ENCODE measurements at places on chromosomes 13 and 19.

- no peak for DNase-seq
Measured at GRCh38 chr13:96952595-96952994, 41.7 kb downstream of the OXGR1 start.

DNA sequence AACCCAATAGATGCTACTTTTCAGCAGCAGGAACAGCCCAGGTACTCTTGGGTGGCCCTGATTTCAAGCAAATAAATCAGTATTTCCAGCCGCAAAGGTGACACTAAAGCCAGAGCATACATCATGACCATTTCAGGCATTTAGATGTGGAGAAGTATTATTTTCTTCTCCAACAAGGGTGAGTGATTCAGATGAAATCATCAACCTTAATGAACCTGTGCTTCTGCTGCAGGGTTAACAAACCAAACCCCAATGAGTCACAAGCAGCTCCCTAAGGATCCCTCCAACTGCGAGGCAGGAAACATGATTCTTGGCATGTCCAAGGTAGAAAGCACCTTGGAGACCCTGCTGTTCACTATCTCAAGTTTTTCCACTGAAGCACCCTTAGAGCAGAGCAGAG is 32.7 kb downstream of the MBNL2 start:
- DNase-seq = no peak

GRCh38 chr19:46786236-46787039 is 2.0 kb downstream of the SLC1A5 start:
- peak; percentile 76 for DNase-seq

- no peak for DNase-seq
Measured at GRCh38 chr19:42412227-42412626, 15.0 kb downstream of the LIPE start.

DNA sequence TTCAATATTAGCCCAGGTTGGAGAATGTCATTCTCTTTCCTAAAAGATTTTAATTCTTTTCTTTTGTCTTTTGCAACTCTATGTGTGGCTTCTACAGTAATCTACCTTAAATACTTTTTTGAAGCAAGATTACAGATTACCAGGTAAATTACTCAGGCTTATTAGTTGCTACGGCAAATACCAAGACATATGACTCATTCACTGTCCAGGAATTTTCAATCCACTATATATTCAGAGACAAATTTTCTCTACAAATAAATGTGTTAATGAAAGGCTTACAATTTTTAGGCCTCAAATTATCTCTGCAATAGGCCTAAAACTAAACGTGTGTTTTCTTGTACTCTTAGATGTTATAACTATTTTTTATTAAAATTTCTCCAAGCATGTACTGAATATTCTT is 631.3 kb downstream of the DIAPH3 start:
- DNase-seq = no peak

GRCh38 chr13:46114613-46115012 is 9.8 kb upstream of the CPB2 start:
- no peak for DNase-seq

- no peak for DNase-seq
Measured at GRCh38 chr13:101230271-101230890, 185.9 kb downstream of the NALCN start.

GRCh38 chr19:31883296-31883990 is 462.0 kb upstream of the ZNF507 start:
- no peak for DNase-seq

DNA sequence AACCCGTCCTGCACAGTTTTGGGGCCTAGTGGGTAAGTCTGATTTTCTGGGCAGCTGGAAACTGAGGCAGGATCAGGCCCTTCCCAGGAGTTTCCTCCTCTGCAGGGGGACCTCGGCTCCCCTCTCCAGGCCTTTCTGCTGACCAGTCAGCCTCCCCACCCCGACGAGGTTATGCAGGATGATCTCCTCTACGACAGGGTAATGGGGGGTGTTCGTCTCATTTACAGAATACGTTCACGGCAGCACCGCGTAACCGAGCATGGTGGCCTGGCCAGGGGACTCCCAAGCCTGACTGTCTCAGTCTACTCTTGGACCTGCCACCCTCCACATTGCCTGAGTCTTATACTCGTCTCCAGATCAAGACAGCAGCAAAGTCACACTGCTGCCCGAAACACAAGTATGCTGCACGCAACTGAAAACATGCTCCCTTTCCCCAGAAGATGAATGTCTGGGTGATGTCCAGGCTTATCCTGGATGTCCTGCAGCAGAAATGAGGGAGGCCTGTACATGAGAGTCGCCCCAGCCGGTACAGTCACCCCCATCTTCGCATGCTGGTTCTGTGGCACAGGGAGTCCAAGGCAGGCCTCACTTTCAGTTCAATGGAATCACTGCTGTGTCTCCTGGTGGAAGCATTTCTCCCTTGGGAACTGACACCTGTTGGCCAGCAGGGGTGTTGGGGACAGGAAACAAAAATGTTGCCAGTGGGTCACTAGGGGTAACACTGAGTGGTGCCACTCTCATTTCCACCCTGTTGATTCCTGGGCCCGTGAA is 120.8 kb downstream of the SOX1 start:
- no peak for DNase-seq

GRCh38 chr19:8491574-8491973 is 10.9 kb downstream of the PRAM1 start:
- no peak for DNase-seq

GRCh38 chr13:59230484-59231264 is 933.1 kb downstream of the DIAPH3 start:
- DNase-seq = no peak

- no peak for DNase-seq
Measured at GRCh38 chr13:49395451-49395865, 48.4 kb downstream of the CAB39L start.

- DNase-seq = no peak
Measured at GRCh38 chr13:51767100-51767499, 36.9 kb downstream of the DHRS12 start.

- DNase-seq = no peak
Measured at GRCh38 chr19:8702350-8702749, 3.8 kb upstream of the ACTL9 start.

- DNase-seq = no peak
Measured at GRCh38 chr13:106220211-106220610, 315.3 kb downstream of the EFNB2 start.

DNA sequence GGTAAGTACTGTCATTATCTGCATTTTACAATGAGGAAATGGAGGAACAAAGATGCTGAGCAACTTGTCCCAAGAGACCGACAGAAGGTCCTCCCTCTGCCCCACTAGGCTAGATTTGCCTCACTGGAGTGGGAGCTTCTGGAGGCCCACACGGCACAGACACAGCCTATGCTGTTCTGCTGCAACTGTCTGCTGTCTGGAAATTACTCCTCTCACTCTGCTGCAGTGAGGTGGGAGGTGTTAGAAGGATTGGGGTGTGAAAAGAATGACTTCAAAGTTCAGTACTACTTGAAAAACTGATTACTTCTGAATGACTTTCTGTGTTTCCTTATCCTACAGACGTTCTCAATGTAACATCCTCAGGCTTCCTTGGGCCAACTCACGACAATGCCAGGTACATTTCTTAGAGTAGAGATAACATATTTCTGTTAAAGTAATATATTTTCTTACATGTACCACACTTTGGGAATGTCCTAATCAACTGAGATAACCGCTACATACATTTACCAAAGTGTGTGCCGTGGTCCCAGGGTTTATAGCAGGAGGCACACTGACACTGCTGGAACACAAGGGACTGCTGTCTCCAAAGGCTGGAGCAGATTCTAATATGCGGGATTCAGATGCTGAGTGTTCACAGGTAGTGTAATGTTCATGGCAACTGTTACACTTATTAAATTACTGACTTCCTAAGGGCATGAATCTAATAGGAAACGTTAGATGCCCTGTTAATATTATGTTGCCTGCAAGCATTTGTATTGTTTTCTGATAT is 53.5 kb upstream of the WASF3 start:
- DNase-seq = no peak

GRCh38 chr13:28958441-28958840 is 138.3 kb downstream of the MTUS2 start:
- no peak for DNase-seq

DNA sequence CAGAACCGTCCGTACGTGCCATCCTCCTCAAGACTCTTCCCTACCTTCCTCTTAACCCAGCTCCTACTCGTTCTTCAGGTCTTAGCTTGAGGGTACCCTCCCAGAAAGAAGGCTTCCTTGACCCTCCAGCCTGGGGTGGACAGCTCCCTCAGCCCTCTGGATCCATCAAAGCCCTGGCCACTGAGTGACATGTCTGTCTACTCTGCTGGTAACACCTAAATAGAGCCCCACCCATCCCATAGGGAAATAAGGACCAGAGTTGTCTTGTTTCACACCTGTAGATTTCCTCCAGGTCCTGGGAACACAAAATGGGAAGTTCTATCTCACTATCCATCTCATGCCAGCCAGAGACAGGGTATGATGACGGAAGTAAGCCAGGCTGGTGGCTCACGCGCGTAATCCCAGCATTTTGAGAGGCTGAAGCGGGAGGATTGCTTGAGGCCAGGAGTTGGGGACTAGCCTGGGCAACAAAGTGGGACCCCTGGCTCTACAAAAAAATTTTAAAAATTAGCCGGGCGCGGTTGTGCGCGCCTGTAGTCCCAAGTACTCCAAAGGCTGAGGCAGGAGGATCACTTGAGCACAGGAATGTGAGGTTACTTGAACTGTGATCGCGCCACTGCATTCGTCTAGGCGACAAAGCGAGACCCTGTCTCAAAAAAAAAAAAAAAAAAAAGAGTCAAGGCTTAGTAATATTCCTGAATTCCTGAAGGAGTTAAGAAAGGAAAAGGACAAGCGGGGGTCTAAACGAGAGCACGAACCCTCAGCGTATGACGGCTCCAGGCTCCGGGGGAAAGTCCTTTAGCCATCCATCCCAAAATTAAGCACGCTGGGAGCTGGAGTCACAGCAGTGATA is 566 bp upstream of the CCDC97 start:
- DNase-seq = no peak

DNA sequence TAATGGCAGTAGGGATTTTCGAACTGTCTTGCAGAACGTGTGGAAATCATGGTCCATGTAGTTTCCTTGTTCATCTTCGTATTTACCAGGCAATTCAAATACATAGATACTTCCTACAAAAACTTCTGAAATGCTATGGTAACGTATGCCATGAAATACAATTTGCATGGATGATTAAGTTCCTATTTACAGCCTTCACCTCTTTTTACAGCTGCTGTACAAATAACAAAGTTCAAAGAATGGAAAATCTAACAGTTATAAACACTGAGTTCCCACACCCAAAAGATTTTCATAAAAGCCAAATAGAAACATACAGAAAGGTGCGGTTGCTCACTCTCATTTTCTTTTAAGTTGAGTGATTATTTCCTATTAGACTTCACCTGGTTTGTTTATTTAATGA is 115.8 kb upstream of the TNFSF11 start:
- DNase-seq = no peak

DNA sequence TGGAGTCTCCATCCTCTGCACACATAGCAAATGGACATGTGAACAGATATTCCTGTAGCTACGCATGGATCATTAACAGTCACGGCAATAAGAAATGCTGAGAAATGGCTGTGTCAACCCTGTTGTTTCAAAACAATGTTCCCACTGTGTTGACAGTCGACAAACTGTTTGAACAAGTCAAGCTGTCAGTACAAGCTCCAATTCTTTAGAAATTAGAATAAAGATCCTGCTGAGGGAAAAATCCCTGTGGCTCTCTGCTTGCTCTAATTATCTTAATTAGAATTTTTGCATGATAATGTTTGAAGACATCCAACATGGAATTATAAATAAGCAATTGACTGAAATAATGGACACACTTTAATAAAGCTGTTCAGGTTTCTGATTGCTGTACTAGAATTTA is 37.9 kb upstream of the CPB2 start:
- DNase-seq = no peak

DNA sequence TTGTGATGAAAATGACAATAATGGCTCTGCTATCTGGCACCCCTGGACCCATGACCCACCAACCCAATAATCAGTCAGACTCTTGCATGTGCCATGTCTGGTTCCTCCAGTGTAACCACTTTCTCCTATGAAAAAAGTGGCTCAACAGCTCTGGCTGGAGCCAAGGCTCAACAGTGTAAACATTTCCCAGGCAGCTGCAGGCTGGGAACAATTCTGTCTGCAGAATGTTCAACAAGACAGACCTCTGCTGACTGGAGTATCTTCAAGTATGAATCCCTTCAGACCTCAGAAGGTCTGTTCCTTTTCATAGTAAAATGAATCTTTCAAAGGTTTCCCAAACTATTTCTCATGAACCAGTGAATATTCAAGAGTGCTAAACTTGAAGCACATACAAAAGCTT is 410.1 kb upstream of the HTR2A start:
- no peak for DNase-seq

GRCh38 chr19:50432221-50433028 is at the start of gene MYBPC2:
Gene MYBPC2 (plus strand): TSS chr19:50432892. CDS start chr19:50432954, 62 bp downstream.
- no peak for DNase-seq

DNA sequence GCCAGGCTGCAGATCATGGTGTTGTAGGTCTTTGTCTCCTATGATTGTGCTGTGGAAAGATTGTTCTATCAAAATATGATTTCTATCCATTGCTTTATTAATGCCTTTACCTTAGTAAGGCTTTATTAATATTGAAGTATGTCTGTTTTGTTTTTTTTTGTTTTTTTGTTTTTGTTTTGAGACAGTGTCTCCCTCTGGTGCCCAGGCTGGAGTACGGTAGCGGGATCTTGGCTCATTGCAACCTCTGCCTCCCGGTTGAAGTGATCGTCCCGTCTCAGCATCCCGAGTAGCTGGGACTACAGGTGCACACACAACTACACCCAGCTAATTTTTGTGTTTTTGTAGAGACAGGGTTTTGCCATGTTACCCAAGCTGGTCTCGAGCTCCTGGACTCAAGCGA is 7.7 kb downstream of the IRGC start:
- no peak for DNase-seq

GRCh38 chr13:94859811-94860210 is 147.5 kb upstream of the SOX21 start:
- DNase-seq = no peak

DNA sequence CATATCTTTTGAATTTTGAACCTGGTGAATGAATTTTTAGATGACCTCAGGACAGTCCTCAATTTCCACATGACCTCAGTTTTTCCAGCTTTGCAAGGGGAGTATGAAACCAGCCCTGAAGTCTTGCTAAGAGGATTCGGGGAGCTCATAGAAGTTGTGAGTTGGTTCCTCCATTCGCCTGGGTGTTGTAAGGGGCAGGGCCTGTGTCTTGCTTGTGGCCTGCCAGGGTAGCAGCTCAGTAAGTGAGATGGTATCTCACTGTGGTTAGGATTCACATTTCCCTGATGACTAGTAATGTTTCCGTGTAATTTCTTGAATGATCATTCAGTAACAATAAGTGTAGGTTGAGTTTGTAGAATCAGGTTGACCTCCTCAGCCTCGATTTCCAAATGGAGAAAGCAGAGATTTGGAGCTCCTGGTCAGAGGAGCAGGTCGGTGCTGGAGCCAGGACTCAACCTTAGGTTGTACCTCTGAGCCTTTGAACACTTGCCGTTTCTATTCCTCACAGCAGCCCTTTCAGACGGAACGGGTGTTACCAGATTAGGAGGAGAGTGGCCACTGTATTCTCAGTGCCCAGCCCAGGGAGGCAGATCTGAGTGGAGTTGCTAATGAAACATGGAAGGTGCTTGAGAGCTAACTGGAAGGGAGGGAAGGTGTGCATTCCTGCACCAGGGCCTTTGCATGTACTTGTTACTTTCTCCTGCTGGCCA is 14.6 kb downstream of the NACC1 start:
- DNase-seq = peak; percentile 37

Measured in activated CD8-positive, alpha-beta memory T cell treated with anti-CD3 and anti-CD28 coated beads for 1 hour (primary cell).